ENCODE measurements at places on chromosomes 4 and X. TPM values are rescaled to one million over a fixed set of nuclear protein-coding genes. Genes with fewer than 3 reads are reported as not detected.

Gene SPACA5
- total RNA-seq: not detected

Gene STK32B
- total RNA-seq: 0.56 TPM

Gene FAM236D
- not detected for total RNA-seq

- no peaks in the 10 kb centered on the region for H3K27me3 ChIP-seq
- H3K27ac ChIP-seq: no peak overlapping the region
- H3K4me3 ChIP-seq: no peak overlapping the region
- DNase-seq: no peak
- no peaks in the 10 kb centered on the region for H3K36me3 ChIP-seq
- no peaks in the 10 kb centered on the region for H3K4me1 ChIP-seq
Measured at GRCh38 chr4:141427726-141428296, 207.1 kb downstream of the ZNF330 start.

DNA sequence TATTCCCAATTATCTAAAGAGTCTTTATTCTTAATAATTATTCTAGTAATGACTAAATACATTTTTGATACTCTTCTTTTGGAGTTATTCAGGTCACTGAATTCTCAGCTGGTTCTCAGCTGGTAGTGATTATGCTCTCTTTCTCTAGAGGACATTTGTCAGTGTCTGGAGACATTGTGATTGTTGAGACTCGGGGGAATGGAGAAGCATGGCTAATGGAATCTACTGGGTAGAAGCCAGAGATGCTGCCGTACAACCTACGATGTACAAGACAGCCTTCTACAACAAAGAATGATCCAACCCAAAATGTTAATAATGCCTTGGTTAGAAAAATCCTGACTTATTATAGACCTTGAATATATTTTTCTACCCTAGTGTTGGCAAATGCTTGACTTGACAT, 149.2 kb upstream of the ANKRD50 start:
- no peak overlapping the region for H3K27ac ChIP-seq
- no peaks in the 10 kb centered on the region for H3K27me3 ChIP-seq
- H3K36me3 ChIP-seq: no peaks in the 10 kb centered on the region
- DNase-seq: no peak
- H3K4me1 ChIP-seq: no peaks in the 10 kb centered on the region
- H3K4me3 ChIP-seq: no peak overlapping the region
